ENCODE measurements at places on chromosomes 1 and 21.

GRCh38 chr1:36787312-36787913 is 246.9 kb downstream of the GRIK3 start:
- DNase-seq, result no peak

- no peak for DNase-seq
Observed at GRCh38 chr1:208137193-208137592, 107.0 kb downstream of the PLXNA2 start.

GRCh38 chr1:151509350-151510019 is 1.7 kb upstream of the CGN start:
- DNase-seq, result no peak

DNA sequence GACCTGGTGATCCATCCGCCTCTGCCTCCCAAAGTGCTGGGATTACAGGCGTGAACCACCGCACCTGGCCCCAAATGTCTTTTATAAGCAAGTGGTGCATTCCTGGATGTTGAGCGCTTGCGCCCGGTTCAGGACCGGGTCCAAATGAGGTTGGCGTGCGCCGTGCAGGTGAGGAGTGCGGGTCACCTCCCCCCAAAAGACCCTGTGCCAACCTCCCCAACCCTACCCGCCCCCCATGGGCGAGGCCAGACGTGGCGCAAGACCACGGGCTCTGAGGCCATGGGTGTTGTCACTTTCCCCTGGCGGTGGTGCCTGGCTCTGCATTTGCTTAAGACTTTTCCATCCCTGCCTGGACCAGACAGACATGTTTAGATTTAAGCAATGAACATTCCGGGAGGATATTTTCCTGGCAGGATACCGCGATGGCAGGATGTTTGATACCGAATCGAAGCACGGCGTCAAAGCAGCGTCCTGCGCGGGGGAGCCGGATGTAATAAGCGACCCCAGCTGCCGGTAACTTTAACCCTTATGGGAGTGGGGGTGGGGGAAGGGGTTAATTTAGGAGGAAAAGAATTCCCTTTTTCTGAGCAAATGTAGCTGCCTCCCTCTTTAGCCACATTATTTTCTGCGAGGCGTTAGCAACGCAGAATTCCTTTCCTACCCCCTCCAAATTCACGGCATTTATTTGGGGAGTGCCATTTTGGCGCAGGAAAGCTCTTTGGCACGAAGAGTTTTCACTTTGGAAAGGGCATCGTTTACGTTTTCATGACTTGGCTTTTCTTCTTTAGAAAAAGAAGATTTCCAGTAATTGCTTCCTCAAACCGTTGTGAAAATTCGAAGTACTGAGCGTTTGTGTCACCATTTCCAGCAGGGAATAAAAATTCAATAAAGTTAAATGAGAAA is 27.8 kb upstream of the RNF187 start:
- no peak for DNase-seq

GRCh38 chr1:19885821-19886220 is 3.6 kb downstream of the OTUD3 start:
- DNase-seq, result no peak

DNA sequence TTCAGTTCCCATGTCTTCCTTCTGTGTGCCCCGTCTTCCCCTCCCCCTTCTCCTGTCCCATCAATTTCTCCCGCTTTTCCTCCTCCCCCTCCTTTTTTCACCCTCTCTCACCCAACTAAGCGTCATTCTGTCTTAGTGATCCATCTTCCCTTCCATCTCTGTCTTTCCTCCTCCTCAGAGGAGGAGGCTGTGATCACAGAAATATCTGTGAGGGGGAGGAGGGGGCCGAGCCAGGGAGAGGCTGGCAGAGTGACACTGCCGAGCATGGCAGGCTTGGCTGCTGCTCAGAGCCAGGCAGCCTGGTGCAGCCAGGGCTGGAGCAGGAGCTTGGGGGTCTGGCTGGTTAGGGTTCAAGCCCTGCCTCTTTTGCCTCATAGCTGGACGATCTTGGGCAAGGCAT is 7.6 kb downstream of the HTR6 start:
- DNase-seq, result no peak

GRCh38 chr21:44082648-44083440 is 24.4 kb upstream of the PWP2 start:
- no peak for DNase-seq

DNA sequence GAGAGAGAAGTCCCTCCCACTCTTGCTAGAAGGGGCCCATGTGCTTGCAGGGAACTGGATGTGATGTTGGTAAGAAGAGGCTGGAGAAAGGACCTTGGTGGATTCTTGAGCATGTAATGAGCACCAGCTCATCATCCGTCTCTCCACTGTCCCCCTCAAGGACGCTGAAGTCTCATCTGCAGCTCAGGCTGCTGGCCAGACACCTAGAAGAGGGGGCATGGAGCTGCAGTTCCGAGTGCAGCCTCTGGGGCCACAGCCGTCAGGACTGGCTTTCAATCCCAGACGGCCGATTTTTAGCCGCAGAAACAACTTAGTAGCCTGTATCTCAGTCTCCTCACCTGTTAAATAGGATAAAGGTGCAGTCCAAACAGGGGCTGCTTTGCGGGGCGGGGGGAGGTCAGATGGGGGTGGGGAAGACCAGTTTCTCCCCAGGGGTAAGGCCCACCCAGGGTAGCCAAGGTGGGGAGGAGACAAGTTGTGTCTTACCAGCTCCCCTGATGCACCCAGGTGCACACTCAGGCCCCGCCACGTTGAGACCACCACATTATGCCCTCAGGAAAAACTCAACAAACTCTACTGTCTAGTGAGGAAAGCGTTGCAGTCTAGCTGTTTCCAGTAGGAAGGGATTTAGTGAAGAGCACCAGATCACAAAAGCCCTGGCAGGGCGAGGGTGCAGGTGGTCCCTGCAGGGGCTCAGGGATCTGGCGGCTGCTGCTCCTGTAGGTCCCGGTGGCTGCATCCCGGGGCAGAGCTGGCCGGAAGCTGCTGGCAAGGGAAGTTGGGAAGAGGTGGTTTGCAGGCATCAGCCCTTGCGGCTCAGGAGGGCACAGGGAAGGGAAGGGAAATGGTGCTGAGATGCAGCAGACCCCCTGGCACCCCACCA is 29.5 kb downstream of the LDLRAP1 start:
- no peak for DNase-seq

DNA sequence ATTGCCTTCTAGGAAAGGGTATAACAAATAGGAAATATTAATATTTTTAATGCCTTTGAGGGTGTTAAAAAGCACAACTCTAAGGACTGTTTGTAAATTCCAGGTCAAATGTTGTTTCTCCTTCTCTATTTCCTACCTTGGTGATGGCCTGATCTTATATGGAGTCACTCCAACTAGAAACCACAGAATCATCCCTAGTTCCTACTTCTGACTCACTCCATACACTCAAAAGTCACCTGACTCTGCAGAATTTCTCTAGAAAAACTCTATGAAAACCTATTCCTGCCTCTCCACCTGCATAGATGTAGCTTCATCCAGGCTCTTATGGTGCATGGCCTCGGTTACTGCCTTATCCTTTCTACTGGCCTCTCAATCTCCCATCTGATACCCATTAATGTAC is 14.5 kb downstream of the RGS4 start:
- DNase-seq, result no peak

GRCh38 chr1:65075123-65075976 is 72.7 kb upstream of the AK4 start:
- peak; percentile 47 for DNase-seq

- no peak for DNase-seq
Observed at GRCh38 chr1:178566187-178566586, 53.3 kb downstream of the TEX35 start.

DNA sequence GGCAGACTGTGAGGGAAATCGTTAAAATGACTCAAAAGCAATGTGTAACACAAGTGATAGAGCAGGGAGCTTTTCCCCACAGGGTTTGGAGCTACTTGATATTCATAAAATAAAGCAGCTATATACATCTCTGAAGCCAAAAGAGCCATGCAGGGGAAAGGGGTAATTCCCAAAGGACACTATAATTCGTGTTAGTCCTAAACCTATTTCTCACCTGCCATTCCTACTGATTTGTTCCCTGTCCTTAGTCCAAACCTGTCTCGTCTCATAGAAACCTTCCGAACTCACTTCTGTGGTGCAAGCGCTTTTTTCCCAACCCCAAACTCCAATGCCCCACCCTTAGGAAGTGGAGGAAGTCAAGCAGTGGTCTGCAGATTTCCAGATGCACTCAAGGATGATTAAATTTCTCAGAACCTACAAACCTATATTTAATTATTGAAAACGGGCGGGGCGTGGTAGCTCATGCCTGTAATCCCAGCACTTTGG is 946 bp upstream of the HNRNPR start:
- DNase-seq, result no peak

- no peak for DNase-seq
Observed at GRCh38 chr1:13651279-13651678, 48.7 kb upstream of the PRDM2 start.

DNA sequence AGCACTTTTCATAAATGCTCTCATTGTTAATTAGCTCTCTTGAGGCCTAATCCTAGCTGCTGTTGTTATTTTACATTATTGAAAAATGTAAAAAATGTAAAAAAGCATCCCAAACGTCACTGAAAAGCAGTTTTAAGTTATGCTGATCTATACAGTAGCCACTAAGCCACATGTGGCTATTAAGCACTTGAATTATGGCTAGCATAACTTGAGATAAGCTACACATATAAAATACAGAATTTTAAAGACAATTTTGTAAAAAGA is 18.4 kb upstream of the DNASE2B start:
- no peak for DNase-seq

DNA sequence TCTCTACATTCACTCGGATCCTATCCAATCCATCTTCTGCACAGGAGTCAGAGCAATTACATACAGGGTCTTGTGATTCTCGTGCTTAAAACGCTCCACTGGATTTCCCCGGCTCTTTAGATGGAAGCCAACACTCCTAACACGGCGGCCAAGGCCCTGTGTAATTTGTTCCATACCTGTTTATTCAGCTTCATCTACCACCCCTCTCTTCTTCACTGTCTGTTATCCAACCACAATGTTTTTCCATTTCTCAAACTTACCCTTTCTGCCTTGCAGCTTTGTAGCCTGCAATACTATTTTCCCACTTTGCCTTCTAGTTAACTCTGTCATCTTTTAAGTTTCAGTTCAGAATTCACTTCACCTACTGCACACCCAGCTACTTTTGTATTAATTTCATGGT is 249.6 kb upstream of the USP25 start:
- no peak for DNase-seq

GRCh38 chr1:115347282-115347681 is 9.2 kb upstream of the NGF start:
- DNase-seq, result no peak

GRCh38 chr1:34688006-34688741 is 66.7 kb upstream of the GJB5 start:
- DNase-seq, result no peak

DNA sequence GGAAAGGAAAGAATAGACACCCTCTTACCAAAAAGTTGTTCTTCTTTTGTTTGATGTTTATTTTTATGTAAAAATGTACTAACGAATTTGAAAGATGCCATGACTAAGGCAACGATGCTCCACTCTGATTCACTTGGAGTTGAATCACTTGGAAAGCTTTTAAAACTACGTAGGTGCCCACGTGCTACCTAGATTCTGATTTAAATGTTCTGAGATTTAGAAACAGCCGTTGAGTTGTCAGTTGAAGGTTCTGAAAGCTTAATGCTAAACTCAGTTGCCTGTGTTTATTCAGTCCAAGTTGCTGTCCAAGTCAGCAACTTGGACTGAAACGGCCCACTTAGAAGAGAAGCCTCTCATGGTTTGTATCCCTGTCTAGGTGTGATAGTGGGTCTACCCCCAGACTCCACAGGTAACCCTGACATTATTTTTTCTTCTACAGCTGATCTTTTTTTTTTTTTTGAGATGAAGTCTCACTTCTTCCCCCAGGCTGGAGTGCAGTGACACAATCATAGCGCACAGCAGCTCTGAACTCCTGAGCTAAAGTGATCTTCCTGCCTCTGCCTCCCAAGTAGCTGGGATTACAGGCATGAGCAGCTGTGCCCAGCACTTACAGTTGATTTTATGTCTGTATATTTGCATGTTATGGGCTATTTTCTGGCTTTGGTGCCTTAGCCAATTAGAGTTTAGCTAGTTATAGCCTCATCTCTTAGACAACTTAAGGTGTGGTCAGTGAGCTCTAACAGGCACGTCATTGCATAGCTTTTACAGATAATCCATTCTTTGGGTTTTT is 1.4 kb upstream of the VAMP4 start:
- DNase-seq, result no peak

GRCh38 chr1:246297279-246298265 is 209.5 kb downstream of the SMYD3 start:
- no peak for DNase-seq

GRCh38 chr1:178693366-178693765 is 31.7 kb upstream of the RALGPS2 start:
- DNase-seq, result no peak

- DNase-seq, result no peak
Observed at GRCh38 chr1:50700214-50700613, 259.9 kb downstream of the FAF1 start.

GRCh38 chr1:34785231-34785874 is 4.3 kb downstream of the GJB3 start:
- no peak for DNase-seq

DNA sequence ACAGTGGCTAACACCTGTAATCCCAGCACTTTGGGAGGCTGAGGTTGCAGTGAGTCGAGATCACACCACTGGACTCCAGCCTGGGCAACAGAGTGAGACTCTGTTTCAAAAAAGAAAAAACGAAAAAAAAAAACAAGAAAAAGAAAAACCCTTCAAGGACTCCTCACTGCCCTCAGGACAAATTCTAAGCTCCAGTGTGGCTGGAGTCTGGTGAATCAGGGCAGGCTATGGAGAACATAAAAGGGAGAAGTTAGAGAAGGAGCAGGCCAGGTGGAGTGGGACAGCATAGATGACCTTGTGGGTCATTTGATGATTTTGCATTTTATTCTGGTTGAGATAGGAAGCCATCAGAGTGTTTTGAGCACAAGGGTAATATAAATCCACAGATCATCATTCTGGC is 12.5 kb upstream of the UAP1 start:
- DNase-seq, result no peak

GRCh38 chr1:78560811-78561210 is 59.4 kb upstream of the IFI44L start:
- no peak for DNase-seq

GRCh38 chr1:218365226-218365999 is 20.3 kb downstream of the TGFB2 start:
- no peak for DNase-seq

- no peak for DNase-seq
Observed at GRCh38 chr1:237316352-237316751, 274.4 kb downstream of the RYR2 start.

Measured in activated CD4-positive, CD25-positive, alpha-beta regulatory T cell treated with anti-CD3 and anti-CD28 coated beads, Interleukin-2, amount 50 U/mL, for 16 hours (primary cell).